NCI-H2081 treated with DMSO at 0.1 percent for 48 hours (cell line): ENCODE measurements at places on chromosomes 16 and 17.

DNA sequence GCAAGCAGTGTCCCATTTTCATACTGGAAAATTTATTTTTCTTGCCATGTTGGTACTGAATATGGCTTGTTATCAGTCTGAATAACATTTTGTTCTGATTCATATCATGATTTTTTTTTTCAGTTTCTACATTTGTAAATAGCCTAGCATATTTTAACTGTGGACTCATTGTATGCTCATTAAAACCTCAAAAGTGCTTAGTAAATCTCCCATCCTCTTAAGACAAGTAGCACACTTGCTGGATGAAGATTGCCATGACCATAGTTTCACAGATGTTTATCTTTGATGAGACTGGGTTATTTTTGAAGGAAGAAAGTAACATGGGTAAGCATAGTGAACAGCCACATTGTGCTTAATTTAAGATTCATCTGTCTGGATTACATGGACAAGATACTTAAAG lies 878 bp downstream of the KRT10 start:
- DNase-seq, result no peak

GRCh38 chr17:63644846-63645245 lies 22.6 kb downstream of the MAP3K3 start:
- no peak for DNase-seq

- DNase-seq, result no peak
These were observed 4.0 kb upstream of the MRPS34 start for GRCh38 chr16:1776991-1777374.

DNA sequence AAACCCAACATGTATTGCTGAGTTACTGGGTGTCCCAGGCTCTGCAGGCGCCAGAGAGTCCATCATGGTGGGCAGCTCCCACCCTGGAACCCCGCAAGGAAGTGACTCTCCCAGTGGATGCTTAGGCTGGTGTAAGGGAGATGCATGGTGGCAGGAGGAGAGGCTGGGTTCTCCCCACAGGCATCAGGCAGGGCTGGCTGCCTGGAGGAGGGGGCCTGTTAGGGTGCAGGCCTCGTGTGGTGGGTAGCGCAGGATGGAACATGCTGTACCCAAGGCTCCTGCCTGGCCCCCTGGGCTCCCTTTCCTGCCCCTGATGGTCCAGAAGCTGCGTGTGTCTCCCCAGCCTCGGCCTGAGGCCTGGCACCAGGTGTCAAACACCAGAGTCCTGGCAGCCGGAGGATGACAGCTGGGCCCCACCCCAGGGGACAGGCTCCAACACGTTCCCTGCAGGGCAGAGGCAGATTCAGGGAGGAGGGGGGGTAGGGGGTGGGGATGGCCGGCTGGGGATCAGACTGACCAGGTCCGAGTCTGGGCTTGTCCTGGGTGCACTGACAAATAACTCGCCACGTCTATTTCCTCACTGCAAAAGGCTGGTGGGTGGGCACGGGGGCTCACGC lies 40.2 kb upstream of the CIBAR2 start:
- no peak for DNase-seq

GRCh38 chr17:58281511-58282011 lies 826 bp upstream of the MPO start:
- no peak for DNase-seq

GRCh38 chr16:49698931-49699840 lies 156.7 kb downstream of the ZNF423 start:
- no peak for DNase-seq

GRCh38 chr16:88868974-88869672 lies 2.7 kb upstream of the PABPN1L start:
- DNase-seq, result no peak

DNA sequence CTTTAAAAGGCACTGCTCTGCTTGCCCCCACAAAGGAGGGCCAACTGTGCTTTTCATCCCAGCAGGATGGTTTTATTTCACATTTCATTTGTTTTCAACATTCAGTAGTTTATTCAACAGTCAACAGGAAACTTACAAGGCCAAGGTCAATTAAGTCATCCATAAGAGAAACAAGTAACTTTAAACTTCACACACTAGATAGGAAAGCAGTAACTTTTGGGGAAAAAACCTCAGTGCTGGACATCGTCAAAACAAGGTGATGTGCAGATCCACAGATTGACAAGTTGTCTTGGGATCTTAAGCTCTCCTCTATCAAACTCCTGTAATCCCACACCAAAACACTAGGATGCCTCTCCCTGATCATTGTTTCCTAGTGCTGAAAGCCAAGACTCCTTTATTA lies 18.5 kb downstream of the NFE2L1 start:
- DNase-seq, result no peak

DNA sequence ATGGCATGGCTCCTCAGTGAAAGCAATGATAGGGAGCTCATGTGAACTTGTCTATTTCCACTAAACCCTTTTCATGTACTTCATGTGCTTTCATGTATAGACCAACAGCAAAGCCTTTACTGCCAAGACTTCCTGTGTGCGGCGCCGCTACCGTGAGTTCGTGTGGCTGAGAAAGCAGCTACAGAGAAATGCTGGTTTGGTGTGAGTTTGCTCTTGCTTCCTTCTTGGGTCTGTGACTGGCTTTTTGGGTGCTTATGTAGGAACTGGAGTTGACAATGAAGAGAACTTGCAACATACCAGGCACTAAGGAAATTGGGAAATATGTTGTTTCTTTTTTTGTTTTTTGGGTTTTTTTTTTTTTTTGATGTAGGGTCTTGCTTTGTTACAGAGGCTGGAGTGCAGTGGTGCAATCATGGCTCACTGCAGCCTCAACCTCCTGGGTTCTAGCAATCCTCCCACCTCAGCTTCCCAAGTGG lies 5.7 kb downstream of the SNX11 start:
- no peak for DNase-seq

GRCh38 chr17:15377616-15378015 lies 36.2 kb upstream of the TEKT3 start:
- no peak for DNase-seq

GRCh38 chr17:76707985-76708807 lies 2.6 kb downstream of the MXRA7 start:
- DNase-seq, result no peak

DNA sequence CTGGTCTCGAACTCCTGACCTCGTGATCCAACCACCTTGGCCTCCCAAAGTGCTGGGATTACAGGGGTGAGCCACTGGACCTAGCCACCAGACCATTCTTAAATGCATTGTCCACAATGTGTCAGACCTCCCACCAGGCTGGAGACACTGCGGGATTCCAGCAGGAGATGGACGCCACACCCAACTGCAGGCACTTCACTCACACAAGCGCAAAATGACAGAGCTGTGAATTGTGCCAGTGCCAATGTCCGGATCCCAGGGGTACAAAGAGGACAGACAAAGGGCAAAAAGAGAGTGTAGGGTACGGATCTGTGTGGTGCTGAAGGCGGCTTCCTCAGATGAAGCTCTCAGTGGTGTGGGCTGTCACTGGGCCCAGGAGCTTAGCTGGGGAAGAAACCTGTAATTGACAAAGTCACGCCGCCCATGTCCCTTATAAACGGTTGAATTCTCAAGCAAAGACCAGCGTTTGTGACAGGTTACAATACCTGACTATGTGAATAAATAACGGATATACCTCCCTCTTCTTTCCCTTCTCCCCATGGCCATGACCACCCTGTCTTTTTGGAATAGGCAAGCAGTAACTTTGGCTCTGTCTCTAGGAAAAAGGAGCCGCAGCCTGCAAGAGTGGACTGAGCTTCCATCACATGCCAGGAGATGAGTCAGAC lies 40.0 kb downstream of the HS3ST3A1 start:
- DNase-seq, result no peak

- no peak for DNase-seq
These were observed 19.3 kb upstream of the SLFN13 start for GRCh38 chr17:35467824-35468223.

DNA sequence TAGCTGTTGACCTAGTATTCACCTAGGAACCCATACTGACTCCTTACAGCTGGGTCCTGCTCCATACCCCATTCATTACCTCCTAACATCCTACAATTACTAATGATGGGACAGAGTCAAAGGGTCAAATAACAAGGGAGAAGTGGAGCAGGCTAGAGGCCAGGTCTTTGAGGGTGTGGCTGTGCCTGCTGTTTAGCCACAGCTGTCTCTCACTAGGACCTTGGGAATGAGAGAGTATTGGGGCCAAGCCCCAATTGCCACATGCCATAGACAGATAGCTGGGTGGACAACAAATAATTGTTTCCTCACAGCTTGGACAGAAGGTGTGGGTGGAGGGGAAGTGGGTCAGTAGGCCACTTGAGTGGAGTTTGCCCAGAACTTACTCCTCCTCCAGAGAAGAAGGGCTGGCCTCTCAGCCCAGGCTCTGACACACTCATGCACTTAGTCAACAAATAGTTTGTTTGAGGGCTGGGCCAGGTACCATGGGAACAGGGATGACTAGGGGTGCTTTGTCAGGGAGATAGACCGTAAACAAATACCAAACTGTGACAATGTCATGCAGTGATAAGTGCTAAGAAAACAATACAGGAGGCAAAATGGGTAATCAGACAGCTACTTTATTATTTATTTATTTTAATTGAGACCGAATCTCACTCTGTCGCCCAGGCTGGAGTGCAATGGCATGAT lies 10.2 kb upstream of the CENPT start:
- peak; percentile 43 for DNase-seq

DNA sequence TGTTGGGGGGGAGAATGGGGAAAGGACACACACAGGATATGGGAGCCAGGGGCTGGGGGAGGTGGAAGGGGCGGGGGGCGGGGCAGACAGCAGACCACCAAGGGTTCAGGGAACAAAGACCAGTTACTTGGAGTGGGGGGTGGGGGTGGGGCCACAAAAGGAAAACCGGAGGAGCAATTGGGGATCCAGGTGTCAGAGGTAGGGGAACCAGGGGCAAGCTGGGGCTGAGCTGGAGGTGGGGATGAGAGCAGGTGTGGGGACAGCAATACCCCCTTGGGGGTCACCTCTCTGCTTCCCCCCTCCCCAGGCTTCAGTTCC lies 1.4 kb upstream of the ORAI3 start:
- DNase-seq, result no peak

GRCh38 chr17:16254773-16255400 lies 37.9 kb downstream of the PIGL start:
- no peak for DNase-seq

DNA sequence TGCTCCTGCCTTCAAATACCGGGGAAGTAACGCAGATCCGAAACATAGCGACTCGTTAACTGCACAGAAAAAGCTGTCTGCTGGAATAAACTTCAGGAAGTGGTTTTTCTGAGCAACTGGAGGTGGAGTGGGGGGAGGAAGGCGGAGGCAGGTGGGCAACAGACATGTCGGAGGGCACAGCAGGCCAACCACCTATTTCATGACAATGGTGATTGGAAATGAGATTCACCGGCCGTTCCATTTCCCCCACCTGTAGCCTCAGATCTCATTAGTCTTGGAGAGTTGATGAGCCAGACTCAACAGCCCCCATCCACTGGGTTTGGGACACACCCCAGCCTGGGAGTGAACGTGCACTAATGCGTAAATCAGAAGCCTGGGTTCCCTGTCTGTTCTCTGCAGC lies 7.7 kb upstream of the PECAM1 start:
- no peak for DNase-seq

GRCh38 chr17:56595831-56596690 lies 2.6 kb downstream of the NOG start:
- no peak for DNase-seq

DNA sequence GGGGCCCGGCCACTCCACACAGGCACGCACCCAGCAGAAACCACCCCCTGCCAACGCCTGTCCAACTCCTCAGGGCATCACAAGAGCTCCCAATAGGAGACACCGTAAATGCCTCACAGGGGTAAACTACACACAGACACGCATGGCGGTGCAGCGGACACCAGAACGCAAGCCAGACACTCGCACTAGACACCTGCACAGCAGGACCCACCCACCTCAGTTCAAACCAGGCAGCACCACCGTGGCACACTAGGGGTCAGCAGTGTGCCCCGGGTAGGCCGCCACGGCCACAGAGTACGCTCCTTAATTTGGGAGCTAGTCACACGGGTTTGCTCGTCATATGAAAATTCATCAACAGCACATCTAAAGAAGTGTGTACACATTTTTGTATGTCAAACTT lies 3.4 kb downstream of the SLC38A10 start:
- DNase-seq, result no peak

GRCh38 chr16:23435500-23435899 lies 17.5 kb downstream of the COG7 start:
- peak; percentile 7 for DNase-seq

DNA sequence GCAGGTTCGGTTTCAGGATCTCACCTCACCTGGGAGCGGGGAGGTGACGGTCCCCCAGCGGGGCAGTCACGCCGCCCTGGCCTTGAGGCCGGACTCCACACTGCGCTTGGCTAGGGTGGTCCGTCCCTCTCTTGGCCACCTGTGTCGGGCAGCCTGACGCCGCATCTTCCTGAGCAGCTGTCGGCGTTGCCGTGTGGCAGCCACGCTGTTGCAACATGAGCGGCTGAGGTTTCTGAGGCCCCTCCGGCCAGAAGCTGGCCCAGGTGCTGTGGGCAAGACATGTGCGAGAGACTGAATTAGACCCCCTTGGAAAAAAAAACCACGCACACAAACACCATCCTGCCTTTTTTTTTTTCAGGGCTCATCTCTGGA lies 49.2 kb downstream of the IRF8 start:
- DNase-seq, result no peak

- DNase-seq, result no peak
These were observed 75.9 kb downstream of the GOSR1 start for GRCh38 chr17:30552994-30553566.

DNA sequence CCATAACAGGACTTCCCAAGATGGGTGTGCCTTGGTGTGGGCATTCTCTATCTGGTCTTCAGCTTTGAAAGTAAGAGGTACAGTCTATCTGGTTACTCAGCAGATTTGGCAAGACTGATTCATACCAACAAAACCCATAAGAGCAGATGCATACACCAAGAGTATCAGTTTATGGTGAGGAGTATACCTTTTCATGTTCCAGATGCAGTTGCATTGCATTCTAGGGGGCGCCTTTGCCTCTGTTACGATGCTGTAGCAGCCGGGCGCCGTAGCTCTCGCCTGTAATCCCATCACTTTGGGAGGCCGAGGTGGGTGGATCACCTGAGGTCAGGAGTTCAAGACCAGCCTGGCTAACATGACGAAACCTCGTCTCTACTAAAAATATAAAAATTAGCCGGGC lies 31.1 kb upstream of the CARMIL2 start:
- DNase-seq, result no peak

GRCh38 chr16:87602001-87602775 lies at the start of gene JPH3:
JPH3 (plus strand) TSS chr16:87602508; CDS start chr16:87603147, 639 bp downstream.
- no peak for DNase-seq

DNA sequence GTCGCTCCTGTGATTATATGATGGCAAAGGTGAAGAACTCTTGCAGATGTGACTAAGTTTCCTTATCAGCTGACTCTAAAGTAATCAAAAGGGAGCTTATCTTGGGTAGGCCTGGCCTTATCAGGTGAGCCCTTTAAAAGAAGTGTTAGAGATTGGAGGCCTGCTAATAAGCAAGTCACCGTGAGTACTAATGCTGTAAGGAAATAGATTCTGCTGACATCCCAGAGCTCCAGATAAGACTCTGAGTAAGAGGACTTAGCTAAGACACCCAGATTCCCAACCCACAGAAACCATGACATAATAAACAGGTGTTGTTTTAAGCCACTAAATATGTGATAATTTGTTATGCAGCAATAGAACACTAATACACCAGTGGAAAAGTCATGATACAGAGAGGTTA lies 99.9 kb upstream of the FAM20A start:
- DNase-seq, result no peak
